B cell (primary cell): ENCODE measurements at places on chromosomes 2 and 18.

GRCh38 chr2:222413295-222413911, 10.9 kb upstream of the SGPP2 start:
- no peak for DNase-seq

GRCh38 chr2:7420530-7420929, 503.3 kb downstream of the RNF144A start:
- no peak for DNase-seq

DNA sequence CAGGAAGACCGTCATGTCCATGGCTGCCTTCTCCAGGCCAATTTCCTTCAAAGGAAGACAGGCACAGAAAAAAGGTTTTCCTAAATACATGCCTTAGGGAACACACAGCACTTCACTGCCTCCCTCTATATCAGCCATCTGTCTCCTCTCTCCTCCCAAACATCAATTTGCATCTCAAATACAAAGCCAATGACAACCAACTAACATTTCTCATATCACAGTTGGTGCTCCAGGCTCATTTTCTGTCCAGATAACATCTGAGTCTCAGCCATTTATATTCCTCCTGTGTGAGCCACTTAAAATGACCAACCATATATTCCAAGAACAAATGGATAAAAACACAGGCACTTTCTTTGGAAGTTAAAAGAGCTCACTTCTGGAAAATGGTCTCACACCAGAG, 62.5 kb upstream of the ACAA2 start:
- DNase-seq, result no peak

GRCh38 chr18:48732767-48733424, 194.1 kb downstream of the CTIF start:
- DNase-seq, result no peak

- DNase-seq, result no peak
Observed at GRCh38 chr2:134985061-134985460, 62.2 kb downstream of the MAP3K19 start.

- DNase-seq, result peak; percentile 68
Observed at GRCh38 chr18:25518716-25519053, 166.7 kb upstream of the ZNF521 start.

GRCh38 chr2:112705575-112705974, 15.2 kb upstream of the NT5DC4 start:
- DNase-seq, result no peak

GRCh38 chr2:200168641-200169555, 137.6 kb upstream of the SPATS2L start:
- DNase-seq, result no peak

GRCh38 chr2:129880971-129881370, 98.5 kb upstream of the RAB6C start:
- no peak for DNase-seq

GRCh38 chr2:157806426-157807077, 69.6 kb downstream of the ACVR1 start:
- no peak for DNase-seq

DNA sequence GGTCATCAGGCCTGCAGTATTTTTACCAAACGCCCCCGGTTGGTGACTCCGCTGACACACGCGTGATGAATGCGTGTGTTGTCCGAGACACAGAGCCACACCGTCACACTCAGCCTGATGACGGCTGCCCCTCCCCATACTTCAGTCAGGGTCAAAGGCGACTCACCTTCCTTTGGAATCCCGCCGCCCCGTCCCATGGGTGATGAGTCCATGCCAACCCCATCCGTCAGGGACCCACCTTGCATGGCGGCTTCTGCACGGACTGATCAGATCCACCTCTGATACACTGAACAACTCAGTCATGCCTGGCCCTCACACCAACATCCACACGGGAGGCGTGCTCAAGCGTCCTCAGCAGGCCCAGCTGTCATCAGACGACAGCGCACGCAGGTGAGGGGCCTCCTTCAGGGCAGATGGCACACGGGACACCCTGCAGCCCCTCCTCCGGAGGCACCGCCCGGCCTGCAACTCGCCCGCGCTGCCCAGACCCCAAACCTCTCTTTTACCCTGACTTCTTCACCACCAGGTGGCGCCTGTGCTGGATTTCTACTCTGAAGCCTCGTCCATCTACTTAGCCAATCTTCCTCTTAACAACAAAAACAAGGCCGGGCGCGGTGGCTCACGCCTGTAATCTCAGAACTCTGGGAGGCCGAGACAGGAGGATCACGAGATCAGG, 89.2 kb downstream of the ZNF516 start:
- DNase-seq, result no peak

DNA sequence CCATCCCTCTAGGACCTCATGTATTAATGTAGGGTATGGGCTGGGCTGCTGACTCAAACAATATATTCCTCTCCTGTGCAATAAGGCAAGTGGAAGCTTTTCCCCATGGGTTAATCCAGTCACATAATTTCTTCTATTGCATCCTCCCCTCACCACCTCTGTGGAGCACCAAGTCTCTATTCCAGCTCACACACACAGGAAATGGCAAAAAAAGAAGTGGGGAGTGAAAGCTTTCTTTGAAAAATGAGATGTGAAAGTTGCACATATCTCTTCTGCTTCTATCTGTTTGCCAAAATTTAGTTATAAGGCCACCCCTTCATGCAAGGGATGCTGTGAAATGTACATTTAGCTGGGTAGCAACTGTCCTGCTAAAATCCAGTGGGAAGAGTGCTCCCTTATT, 121.3 kb downstream of the CDC42EP3 start:
- no peak for DNase-seq

GRCh38 chr2:161131804-161132203, 28.4 kb upstream of the TANK start:
- no peak for DNase-seq

GRCh38 chr18:54904581-54904980, 54.7 kb downstream of the CCDC68 start:
- DNase-seq, result no peak

DNA sequence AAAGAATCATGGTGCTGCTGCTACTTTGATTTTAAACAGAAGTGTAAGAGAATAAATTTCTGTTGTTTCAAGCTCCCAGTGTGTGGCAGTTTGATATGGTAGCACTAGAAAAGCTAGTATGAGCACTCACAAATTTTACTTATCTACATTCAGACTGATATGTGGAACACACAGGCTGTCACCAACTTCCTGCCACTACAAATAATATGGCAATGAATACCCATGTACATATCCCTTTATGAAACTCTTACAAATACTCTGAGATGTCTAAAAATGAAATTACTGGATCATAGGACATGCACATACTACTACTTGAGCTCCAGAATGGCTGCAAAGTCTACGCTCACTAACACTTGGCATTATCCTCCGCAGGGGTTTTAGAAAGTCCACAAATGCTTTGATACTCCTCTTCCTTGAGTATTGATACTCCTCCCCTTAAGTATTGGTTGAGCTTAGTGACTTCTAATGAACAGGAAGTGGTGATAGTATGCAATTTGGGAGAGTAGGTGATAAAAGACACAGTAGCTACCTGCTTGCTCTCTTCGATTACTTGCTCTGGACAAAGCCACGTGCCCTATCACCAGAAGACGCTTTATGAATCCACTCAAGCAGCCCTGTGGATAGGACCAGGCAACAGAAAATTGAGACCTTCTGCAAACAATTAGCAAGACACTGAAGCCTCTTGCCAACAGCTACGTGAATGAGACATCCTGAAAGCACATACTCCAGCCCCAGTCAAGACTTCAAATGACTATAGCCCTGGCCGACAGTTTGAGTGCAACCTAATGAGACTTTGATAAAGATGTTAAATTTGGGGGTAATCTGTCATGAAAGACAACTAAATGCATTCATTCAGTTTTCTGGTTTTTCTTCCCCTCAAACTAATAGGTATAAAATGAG, 35.4 kb downstream of the FBXO11 start:
- no peak for DNase-seq

- no peak for DNase-seq
Observed at GRCh38 chr2:107308835-107309234, 422.9 kb upstream of the ST6GAL2 start.

- no peak for DNase-seq
Observed at GRCh38 chr2:73088211-73088610, 16.7 kb upstream of the SFXN5 start.

DNA sequence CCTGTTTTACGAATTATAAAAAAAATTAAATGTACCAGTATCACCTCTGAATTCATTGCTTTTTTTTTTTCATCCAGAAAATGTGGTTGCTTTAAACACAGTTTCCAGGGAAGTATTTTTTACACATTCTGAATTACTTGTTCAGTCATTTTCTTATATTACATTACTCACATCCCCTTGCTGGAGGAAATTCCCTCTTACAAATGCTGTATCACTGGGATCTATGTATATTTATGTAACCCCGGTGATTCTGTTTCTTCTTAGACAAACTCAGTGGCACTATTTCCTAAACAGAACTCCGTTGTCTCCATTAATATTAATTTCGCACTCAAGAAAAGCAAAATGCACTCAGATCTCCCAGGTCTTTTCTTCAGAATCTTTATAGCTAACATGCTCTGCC, 1078.5 kb upstream of the ZEB2 start:
- DNase-seq, result no peak

- no peak for DNase-seq
Observed at GRCh38 chr18:30044496-30044895, 998.0 kb downstream of the DSC3 start.

DNA sequence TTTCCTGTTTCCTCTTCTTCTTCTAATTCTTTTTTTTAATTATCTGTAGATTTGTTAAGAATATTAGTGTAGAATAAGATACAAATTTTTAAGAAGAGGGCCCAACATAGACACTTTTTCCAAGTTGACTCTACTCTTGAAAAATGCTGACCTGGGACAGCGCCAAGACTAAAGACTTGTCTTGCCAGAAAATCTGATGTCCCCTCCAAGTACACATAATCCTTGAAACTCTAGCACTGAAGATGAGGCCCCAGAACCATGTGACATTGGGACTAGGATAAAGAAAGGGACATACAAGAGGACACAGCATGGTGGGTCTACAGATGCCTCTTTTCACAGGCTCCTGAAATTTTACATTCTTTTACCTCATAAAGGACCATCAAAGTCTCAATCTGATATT, 271.6 kb upstream of the SESTD1 start:
- no peak for DNase-seq

GRCh38 chr2:200357845-200358244, 51.4 kb downstream of the SPATS2L start:
- DNase-seq, result no peak

GRCh38 chr2:94923196-94923595, 52.0 kb downstream of the TEKT4 start:
- DNase-seq, result no peak

DNA sequence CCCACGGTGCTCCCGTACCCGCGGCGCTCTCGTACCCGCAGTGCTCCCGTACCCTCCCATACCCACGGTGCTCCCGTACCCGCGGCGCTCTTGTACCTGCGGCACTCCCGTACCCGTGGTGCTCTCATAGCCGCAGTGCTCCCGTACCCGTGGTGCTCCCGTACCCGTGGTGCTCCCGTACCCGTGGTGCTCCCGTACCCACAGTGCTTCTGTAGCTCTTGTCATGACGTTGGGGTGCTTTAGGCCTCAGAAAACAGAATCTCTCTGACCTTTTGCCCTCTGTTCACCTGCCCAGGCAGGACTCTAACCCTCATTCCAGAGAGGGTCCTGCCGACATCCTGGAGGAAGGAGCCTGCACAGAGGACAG, 35.3 kb downstream of the SLC66A2 start:
- DNase-seq, result no peak

DNA sequence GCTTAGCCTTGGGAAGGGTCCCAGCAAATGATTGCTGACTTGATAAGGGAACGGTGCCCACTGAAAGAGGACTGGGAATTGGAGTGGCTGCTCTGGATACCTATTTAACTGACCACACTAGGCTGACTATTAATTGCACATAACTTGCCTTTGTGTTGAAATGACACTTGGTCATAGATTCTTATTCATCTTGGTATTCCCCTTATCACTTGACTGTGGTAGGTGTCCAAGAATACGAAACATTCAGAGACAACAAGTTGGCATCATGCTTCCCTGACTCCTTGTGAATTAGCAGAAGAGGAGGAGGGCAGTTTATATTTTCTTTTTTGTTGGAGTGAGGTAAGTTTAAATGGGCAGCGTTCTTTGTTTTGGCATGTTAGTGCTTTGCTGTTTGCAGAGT, 13.4 kb downstream of the FMNL2 start:
- DNase-seq, result peak; percentile 5

DNA sequence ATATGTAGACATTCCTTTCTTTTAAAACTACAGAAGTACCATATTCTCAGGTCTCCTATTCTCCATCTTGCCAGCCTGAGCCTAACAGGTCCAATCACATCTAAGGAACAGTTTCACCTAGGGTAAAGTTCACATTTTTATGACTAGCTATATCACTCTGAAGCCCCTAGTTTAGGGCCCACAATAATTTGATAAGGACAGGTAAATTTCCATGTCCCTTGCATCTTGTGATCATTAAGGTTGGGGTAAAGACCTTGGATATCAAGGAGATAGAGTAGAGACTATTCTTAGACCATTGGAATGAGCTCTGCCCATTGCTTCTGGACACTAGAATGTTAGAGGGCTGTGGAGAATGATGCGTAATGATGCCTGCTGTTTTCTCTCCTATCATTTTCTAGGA, 185.7 kb downstream of the SLC8A1 start:
- DNase-seq, result no peak

DNA sequence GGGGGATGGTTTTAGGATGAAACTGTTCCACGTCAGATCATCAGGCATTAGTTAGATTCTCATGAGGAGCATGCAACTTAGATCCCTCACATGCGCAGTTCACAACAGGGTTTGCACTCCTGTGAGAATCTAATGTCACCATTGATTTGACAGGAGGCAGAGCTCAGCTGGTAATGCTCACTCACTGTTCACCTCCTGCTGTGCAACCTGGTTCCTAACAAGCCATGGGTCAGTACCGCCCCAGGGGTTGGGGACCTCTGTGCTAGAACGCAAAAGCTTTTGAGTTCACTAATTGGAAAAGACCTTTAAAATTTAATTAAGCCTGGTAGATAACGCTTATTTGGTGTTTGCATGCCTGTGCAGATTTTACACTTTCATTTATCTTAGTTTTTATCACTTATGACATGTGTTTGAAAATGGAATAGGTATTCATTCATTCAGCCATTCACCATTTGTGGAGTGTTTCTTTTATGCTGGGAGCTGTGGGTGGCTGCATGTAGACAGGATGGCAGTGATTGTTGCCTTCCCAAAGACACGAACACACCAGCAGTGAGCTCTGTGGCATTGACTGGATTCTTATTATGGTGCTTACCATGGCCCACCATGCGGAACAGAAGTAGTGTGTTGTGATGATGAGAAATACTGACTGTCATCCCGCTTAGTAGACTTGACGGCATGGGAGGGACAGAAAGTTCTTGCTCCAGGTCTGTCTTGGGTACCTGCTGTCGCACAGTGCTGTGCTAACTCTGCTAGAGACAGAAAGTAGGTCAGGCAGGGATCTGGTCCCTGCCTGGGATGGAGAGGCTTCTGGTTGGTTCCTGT, 6.4 kb downstream of the RAB31 start:
- no peak for DNase-seq

- DNase-seq, result no peak
Observed at GRCh38 chr18:23244401-23244800, 109.1 kb downstream of the CABLES1 start.

- DNase-seq, result no peak
Observed at GRCh38 chr2:222760301-222760897, 88.9 kb downstream of the MOGAT1 start.
